ENCODE measurements at places on chromosomes 16 and 17.
A peak's percentile ranks its signal among the peaks of the same experiment; 100 is the strongest.

DNA sequence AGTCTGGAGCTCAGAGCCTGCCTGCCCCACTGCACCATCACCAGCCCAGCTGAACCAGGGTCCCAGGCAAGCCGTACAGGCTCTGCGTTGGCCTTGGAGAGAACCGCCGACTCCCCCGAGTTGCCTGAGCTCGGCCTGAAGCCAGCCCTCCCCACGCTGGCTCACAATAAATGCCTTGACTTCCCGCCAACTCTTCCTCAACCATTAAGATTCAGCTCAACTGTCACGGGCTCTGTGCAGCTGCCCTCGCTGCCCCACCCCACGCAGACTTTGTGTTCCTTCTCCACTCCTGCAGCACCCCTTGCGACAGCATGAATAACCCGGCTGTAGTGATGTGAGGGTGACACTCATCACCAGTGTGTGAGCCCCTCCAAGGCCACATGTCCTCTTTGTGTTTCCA lies 4.8 kb upstream of the QPRT start:
- no peak for DNase-seq

GRCh38 chr16:73113336-73113735 lies 65.4 kb upstream of the ZFHX3 start:
- no peak for DNase-seq

DNA sequence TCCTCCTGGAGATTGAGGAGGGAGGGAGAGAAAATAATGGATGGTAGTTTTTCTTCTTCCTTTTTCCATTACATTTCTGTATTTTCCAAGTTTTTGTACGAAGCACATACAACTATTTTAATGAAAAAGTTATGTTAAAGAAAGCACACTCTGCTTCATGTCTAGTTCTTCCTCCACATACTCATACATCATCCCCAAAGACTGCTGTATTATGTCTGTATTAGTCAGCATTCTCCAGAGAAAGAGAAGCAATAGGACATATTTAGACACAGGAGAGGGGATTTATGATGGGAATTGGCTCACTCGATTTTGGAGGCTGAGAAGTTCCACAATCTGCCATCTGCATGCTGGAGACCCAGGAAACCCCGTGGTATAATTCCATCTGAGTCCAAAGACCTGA lies 10.1 kb upstream of the ACSM2A start:
- DNase-seq: no peak

GRCh38 chr16:78763821-78764440 lies 664.5 kb downstream of the WWOX start:
- DNase-seq: no peak

DNA sequence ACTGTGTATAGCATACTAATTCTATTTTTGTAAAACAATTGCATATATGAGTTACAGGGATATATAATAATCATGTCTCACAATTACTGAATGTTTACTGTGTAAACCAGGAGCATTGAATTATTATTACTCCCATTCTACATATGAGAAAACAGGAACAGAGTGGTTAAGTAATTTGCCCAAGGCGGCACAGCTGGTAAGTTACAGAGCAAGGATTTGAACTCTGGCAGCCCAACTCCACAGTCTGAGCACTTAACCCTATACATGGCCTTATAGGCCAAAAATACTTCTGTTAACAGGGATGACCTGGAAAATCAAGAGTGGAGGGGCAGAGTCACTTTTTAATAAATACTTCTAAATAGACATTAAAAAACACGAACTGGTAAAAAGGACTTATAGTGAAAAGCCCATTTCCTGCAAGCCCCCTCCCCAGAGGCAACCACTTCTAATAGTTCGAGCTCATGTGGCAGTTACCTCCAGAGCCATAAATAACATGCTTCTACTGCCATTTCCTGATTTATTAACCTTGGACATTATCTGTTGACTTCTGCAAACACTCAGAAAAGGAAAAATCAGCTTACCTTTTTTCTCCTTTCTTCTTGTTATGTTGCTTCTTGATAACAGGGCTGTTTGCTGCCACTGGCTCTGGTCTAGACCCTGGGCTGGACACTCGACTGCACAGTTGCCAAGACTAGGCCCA lies 22.1 kb upstream of the ADGRG1 start:
- no peak for DNase-seq

- no peak for DNase-seq
Observed at GRCh38 chr17:58040386-58040785, 33.3 kb upstream of the SRSF1 start.

DNA sequence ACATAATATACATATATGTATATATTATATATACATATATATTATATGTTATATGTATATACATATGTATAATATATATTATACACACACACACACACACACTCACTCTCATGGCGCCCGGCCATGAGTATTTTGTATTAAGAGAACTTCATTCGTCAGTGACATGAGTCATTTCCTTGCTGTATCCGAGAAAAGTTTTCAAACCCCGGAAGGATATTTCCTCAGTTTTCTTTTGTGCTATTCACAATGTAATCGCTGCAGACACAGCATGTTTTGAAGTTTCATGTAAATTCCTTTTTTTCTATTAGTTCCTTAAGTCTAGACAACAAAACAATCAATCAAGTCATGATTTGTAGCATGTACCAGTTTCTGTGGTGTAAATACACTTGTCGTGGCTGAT lies 33.3 kb downstream of the OR1D5 start:
- no peak for DNase-seq

DNA sequence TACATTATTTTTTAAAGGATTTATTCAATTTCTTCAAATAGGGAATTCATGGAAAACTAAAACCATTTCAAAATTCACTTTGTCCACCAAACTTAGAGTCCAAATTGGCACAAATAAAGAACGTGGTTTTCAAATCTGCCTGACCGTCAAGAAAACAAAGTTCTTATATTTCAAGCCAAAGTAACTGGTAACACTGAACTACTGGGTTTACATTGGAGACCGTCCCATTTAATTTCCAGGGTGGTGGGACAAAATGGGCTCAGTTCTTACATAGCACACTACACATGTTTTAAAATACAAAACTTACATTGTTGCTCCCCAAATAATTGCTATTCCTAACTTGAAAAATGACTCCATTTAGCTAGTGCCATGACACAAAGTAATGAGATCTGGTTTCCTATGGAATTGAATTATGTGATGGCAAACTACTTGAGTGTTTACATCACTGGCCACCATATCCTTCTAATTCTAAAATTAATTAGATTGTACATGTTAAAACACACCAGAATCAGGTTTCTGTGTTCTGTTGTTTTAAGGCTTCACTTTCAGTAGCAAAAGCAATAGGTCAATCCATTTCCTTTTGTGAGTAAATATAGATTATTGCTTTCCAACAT lies 6.5 kb downstream of the PSME3IP1 start:
- DNase-seq: no peak

GRCh38 chr17:61444075-61444474 lies 8.1 kb upstream of the TBX4 start:
- no peak for DNase-seq

DNA sequence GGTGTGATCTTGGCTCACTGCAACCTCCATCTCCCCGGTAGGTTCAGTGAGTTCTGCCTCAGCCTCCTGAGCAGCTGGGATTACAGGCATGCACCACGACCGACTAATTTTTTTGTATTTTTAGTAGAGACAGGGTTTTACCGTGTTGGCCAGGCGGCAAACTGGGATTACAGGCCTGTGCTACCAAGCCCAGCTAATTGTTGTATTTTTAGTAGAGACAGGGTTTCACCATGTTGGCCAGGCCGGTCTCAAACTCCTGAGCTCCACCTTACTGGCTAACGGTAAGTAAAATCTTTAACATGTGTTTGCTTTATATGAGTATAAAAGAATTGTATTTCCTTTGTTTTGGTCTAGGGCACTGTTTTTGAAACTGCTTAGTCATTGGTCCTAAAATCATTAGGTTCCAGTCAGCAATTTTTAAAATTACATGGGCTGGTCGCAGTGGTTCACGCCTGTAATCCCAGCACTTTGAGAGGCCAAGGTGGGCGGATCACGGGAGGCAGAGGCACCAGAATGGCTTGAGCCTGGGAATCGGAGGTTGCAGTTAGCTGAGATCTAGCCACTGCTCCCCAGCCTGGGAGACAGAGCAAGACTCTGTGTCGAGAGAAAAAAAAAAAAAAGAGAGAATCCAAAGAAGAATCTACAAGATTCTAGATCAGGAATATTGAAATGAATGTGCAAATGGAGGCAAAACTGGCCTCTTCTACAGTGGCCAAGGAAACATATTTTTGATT lies 3.6 kb downstream of the FLYWCH1 start:
- no peak for DNase-seq

GRCh38 chr16:71808593-71809459 lies at the start of gene AP1G1:
TSS of gene AP1G1 (minus strand) at chr16:71808834. CDS start at chr16:71789479, 19,355 bp downstream.
- peak; percentile 86 for DNase-seq
